Stimulated activated naive CD8-positive, alpha-beta T cell treated with anti-CD3 and anti-CD28 coated beads, Interleukin-15, Interleukin-2, amounts not matched to agents 100 U/mL and 50 U/mL, for 24 hours (primary cell): ENCODE measurements at places on chromosomes 5 and 9.

DNA sequence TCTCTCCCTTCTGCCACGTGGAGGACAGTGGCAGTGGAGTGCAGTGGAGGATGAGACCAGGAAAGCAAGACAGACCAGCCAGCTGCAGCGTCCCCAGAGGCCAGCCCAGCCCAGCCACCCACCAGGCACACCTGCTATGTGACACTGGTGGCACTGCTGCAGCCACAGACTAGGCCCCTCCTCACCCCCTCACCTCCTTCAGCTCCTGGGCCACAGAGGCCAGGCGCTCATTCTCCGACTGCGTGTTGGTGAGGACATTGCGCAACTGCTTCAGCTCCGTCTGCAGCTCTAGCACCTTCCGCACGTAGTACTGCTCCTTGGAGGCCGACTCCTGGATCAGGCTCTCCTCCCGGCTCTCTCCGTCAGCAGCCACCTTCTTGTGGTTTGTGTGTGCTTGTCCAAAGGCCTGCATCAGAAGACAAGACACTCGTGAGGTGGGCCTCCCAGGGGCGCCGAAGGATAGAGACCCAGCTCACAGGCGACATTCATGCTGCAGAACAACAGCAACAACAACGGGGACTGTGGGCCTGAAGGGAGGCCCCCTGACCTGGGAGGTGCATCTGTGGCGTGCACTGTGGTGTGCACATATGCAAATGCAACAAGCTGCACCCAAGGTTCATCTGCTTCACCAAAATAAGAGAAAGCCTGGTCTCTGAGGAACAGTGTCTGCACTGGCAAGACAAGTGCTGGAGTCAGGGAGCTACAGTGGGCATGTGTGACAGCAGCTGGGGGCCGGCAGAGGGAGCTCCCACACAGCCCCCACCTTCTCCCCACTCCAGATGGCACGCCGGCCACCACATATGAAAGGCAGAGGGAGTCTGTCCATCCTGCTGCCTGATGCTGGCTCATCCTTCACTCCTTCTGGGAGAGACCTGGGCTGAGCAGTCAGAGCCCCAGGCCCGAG is 35.5 kb downstream of the BICD2 start:
- no peak for DNase-seq

- DNase-seq, result no peak
Measured at GRCh38 chr5:176743136-176743861, 67.1 kb upstream of the UNC5A start.

DNA sequence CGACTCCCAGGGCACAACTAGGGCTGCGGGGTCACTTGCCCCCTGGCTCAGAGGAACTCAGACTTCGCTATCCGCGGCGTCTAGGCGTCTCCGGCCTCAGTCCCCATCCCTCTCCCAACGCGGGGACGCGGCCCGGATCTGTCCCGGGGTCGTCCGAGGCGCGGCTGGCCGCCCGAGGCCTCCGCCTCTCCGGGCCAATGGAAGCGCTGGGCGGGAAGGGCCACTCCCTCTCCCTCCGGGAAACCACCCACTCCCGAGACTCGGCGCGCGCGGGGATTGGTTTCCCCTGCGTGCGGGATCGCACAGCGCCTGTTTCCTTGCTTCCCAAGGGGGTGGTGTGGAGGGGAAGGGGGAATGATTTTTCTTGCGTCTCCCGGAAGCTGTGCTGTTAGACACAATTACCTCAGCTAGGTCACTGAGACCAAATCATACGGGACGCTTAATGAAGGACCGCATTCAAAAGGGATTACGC is 38.3 kb downstream of the NR2F1 start:
- peak; percentile 39 for DNase-seq

DNA sequence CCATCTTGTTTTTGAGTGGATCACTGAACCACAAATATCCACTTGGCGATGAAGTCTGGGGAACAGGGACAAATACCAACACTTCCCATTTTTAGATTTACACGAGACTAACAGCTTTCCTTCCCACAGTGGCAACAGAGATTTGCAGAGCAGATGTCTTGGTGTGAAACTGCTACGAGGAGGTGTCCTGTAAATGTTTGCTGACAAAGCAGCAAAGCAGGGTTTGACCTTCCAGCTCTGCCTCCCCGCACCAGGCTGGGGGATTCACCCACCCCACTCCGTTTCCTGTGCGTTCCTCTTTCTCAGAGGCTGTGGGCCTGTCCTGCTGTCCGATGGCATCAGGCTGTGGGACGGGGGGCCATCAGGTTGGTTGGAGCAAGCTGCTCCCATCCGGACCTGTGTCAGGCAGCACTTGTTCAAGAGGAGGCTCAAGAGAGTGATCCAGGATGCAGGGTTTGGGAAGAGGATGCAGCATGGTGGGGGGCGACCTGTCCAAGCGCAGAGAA is 693 bp upstream of the RGS3 start:
- DNase-seq, result no peak

DNA sequence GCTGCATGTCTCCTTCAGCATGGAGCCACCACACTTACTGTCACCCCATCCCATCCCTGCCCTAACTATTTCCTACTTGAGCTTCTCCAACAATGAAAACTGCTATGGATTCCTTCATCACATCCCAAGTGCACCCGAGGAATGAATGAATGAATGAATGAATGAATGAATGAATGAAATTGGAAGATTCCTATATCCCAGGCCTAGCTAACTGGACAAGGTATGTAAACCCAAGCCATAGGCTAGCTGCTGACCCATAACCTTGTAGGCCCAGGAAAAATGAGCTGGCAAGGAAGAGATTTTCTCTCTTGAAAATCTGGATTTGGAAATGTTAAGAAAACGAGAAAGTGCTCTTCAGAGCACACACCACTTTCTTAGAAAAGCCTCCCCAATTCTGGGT is 97.4 kb downstream of the GABBR2 start:
- no peak for DNase-seq

- DNase-seq, result no peak
Measured at GRCh38 chr5:2514484-2514883, 237.0 kb downstream of the IRX2 start.

DNA sequence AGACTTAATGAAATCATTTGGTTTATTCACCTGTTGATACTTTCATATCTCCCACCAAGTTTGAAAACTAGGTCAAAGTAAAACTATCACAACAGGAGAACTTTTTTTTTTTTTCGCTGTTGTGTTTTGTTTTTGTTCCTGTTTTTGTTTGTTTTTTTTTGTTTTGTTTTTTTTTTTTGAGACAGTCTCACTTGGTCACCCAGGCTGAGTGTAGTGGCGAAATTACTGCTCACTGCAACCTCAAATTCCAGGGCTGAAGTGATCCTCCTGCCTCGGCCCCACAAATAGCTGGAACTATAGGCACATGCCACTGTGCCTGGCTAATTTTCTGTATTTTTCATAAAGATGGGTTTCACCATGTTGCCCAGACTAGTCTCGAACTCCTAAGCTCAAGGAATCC is 49.3 kb downstream of the MLLT3 start:
- no peak for DNase-seq

- DNase-seq, result no peak
Measured at GRCh38 chr9:36007316-36007708, 29.4 kb upstream of the RECK start.

DNA sequence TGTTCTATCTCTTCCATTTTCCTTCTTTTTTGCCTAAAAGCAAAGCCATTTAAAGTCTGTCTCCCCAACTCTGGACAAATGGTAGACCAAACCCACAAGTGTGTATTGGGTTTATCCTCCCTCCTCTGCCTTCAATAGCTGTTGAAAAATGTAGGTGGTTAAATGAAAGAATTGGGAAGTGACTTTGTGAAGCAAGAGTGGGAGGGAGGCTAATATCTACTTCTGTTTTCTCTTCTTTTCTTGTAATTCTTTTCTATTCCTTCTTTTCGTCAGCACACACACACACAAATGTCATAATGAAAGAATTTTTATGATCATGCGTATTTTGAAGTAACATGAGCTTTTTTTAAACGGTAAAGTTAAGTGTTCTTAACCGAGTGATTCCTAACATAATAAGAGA is 3.8 kb downstream of the CCDC152 start:
- DNase-seq, result no peak

- DNase-seq, result no peak
Measured at GRCh38 chr9:79481846-79482477, 89.8 kb upstream of the TLE4 start.

- no peak for DNase-seq
Measured at GRCh38 chr5:68502531-68502930, 287.0 kb downstream of the PIK3R1 start.

- DNase-seq, result no peak
Measured at GRCh38 chr5:159040181-159040580, 59.5 kb downstream of the EBF1 start.

DNA sequence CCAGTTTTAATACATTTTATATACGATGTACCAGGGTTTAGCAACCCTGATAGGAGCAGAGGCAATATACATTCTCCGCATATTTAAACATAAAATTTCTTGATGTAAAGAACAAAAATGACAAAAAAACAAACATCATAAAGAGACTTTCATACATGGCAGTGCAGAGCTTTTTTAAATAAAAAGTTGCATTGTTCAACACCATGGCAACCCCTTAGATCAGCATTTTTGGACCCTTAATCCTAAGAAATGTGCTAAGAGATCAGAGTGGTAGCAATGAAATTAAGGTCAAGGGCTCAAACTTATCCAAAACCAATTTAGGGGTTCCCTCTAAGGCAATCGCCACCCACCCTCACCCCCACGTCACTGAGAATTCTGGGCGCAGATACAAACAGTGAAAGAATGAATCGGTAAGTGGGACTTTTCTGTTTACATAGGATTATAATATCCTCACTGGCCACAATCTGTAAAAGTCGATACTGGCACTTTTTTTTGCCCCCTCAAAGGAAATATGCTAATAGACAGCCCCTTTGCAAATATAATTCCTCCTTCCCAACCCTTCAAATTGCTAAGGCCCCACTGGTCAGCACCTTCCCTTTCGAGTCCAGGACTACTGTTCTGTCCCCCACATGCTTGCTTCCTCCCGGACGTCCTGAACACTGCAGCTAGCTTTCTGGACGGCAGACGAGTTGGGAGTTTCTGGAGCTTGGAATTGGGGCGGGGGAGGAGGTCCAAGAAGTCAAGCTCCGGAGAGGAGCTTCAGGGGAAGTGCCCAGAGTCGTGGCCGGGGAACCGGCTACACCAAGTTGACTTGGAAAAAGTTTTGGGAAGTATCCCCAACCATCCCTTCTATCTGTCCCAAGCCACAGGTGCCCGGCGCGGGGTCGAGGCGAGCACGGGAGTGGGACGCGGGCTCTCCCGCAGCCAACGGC is 2.2 kb downstream of the GAS1 start:
- no peak for DNase-seq

DNA sequence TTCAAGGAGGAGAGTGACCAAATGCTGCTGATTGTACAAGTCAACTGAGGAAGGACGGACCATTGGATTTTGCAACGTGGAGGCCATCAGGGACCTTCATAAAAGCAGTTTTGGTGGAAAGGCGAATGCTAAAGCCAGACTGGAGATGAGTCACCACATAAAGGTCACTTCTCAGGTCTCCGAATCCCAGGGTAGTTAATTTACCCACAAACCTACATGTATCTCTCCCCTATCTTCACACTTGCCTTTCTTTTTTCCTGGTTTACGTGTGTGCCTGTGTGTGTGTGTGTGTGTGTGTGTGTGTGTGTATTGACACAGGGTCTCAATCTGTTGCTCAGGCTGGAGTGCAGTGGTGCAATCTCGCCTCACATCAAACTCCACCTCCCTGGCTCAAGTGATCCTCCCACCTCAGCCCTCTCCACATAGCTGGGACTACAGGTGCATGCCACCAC is 4.6 kb upstream of the CTNNA1 start:
- DNase-seq, result no peak

DNA sequence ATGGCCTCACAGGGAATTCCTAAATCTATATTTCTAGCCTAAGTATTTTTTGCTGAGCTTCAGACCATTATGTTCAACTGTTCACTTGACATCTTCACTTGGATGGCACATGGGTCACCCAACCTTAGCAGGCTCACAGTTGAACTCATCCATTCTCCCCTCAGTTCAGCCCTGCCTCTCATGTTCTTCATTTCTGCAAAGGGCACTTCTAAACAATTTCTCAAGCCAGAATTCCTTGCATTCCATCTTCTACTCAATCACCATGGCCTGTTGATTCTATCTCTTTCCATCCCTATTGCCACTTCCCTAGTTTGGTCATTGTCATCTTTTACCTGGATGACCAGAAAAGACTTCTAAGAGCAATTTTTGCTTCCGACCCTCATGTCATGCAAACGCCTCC is 7.3 kb upstream of the RGS3 start:
- no peak for DNase-seq

DNA sequence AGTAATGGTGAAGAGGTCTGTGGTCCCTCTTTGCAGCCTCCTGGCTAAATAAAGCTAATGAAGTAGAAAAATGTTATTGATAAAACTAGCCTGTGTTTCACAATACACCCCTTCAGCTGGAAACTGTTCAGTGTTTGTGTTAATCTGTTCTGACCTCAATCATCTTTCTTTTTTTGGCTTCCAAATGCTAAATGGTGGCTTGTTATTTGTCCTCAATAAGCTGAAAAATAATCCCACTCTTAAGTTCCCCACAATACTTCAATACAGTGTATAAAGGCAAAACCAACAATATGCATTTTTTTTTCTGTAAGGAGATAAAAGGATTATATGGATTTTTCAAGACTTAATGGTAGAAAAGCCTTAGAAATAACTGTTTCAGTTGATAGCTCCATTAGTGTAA is 560.5 kb downstream of the TUSC1 start:
- DNase-seq, result no peak

- DNase-seq, result no peak
Measured at GRCh38 chr9:78115073-78115472, 83.5 kb upstream of the GNAQ start.

- no peak for DNase-seq
Measured at GRCh38 chr9:131714821-131715220, 25.1 kb downstream of the RAPGEF1 start.

DNA sequence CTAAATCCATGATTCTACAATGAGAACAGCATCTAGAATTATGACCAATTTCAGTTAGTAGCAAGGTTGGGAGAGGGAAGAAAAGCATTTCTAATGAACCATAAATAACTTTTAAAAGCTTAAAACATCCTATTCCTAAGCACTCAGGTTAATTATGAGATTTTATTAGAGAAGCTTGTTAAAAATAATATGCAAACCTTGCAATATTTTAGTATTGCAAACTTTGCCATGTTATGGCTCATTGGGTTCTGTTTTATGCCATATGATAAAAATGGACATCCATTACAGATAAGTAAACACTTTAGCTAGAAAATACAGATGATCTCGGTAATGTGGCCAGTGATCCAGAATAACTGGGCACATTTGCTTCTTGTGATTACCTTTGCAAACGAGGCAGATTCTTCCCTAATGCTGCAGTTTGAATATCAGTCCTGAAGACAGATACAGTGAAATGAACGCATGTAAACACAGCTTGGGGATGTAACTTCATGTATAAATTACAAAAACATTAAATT is 447.0 kb downstream of the PLK2 start:
- no peak for DNase-seq
